ENCODE measurements at places on chromosomes 6 and 20.

- H3K4me1 ChIP-seq: no peaks in the 10 kb centered on the region
- DNase-seq: no peak
- H3K27me3 ChIP-seq: no peaks in the 10 kb centered on the region
- H3K36me3 ChIP-seq: peaks cover 5% of the 10 kb centered on the region
- no peak overlapping the region for H3K27ac ChIP-seq
These were observed 10.9 kb downstream of the FYN start for GRCh38 chr6:111862314-111862713.

DNA sequence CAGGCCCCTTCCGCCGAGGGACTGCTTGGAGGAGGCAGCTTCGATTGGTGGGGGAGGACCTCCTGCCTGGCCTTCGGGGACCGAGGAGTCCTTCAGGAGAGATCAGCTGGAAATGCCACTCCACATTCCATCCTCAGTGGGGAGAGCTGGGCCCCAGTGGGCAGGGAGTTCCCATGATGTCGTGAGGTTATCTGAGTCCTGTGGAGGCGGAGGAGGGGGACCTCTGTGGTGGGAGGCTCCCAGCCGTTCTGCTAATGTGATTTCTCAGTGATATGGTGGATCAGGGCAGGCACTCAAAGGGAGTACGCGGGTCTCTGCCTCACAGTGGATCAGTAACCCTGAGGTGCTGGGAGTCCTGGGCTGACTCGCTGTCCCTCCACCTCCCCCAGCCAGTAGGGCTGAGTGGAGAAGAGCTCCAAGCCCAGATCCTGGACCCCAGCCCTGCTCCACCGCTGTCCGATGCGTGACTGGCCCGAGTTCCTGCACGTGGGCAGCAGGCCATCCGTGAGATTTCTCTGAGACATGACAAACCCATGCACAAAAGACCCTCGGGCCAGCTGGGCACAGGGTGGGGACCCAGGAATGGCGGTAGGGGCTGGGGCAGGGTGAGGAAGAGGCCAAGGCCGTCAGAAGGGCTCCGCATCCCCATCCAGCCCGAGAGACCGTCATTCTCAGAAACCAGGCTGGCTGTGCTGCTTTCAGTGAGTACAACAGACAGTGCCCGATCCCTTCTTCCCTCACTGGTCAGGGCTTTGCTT lies 195.8 kb downstream of the TAF4 start:
- H3K4me3 ChIP-seq: no peak overlapping the region
- no peaks in the 10 kb centered on the region for H3K4me1 ChIP-seq
- no peak for DNase-seq
- H3K27me3 ChIP-seq: no peaks in the 10 kb centered on the region
- no peaks in the 10 kb centered on the region for H3K36me3 ChIP-seq

GRCh38 chr6:123681957-123682462 lies 45.3 kb upstream of the TRDN start:
- H3K36me3 ChIP-seq: no peaks in the 10 kb centered on the region
- H3K27me3 ChIP-seq: peaks cover 89% of the 10 kb centered on the region
- H3K4me3 ChIP-seq: no peak overlapping the region
- no peak overlapping the region for H3K27ac ChIP-seq

- no peak for DNase-seq
- no peaks in the 10 kb centered on the region for H3K36me3 ChIP-seq
- H3K4me1 ChIP-seq: peaks cover 7% of the 10 kb centered on the region
These were observed 4.0 kb downstream of the LY6G6F start for GRCh38 chr6:31710523-31711219.

DNA sequence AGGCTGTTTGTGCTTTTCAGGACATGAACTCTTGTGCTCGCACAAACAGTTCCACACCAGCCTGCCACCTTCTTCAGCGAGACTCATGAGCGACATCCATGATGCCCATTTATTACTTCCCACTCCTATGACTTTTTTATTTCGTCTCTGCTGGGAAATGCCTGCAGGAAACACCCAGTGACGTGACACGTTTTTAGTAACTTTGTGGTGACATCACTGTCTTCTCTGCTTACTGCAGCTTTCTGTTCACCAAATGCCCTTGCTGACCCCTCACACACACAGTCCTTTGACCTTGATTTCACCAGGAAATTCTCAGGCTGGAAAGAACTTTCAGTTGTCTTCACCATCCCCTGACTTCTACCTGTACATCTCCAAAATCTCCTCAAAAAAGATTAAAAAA lies 8.9 kb downstream of the TRIM40 start:
- H3K4me3 ChIP-seq: no peak overlapping the region
- no peak overlapping the region for H3K27ac ChIP-seq
- no peak for DNase-seq
- H3K27me3 ChIP-seq: peaks cover 46% of the 10 kb centered on the region
- H3K4me1 ChIP-seq: no peaks in the 10 kb centered on the region
- no peaks in the 10 kb centered on the region for H3K36me3 ChIP-seq

DNA sequence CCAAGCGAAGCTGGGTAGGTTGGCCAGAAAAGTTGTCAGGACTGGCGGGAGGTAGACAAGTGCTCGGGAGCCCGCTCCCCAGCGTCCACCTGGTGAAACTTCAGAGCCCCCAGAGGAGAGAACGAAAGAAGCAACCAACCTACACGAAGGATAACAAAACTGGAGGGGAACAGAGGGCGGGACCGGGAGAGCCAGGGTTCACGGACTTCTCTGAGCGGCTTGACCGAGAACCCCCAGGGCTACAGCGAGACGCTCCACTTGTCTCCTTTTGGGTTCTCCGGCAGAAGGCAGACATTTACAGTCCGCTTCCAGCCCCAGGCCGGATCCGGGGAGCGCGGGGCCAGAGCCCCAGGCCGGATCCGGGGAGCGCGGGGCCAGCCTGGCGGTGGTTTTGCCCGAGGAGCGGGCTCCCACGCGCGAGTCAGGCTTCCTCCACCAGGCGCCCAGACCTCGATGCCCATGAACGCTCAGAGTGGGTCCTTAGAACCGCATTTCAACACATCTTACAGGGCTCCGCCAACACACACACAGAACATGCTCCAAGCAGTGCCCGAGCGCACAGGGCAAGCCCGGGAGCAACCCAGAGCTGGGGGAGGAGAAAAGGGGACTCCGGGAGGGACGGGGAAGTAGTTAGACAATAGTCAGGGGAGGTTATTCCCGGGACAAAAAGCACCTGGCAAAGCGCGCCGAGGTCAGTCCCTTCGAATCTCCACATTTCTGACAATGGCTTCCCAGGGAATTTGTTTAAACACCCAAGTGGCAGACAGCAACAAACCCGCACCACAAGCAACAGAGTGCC lies 1.1 kb downstream of the PTPRK start:
- H3K27me3 ChIP-seq: no peaks in the 10 kb centered on the region
- peak; percentile 68 for DNase-seq
- no peaks in the 10 kb centered on the region for H3K36me3 ChIP-seq
- H3K27ac ChIP-seq: peak overlapping the region; percentile 97

DNA sequence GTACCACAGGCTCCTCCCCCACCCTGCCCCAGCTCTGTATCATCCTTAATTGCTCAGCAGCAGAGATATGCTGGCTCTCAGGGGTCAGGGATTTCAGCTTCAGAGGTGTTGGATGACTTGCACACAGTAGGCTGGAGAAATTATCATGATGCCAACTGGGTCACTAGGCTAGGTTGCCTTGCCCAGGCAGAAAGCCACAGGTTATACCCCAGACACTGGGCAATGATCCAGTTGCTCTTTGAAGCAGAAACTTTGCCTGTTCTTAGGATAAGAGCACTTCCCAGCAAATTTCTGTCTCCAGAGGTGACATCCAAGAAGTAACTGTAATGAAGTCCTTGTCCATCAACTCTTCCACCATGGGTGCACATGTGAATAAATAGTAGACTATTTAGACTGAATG lies 38.3 kb upstream of the SCML4 start:
- no peak for DNase-seq
- no peak overlapping the region for H3K4me3 ChIP-seq
- peaks cover 16% of the 10 kb centered on the region for H3K36me3 ChIP-seq
- H3K27ac ChIP-seq: no peak overlapping the region

- peak; percentile 64 for DNase-seq
- H3K27me3 ChIP-seq: no peaks in the 10 kb centered on the region
- no peaks in the 10 kb centered on the region for H3K36me3 ChIP-seq
- peak overlapping the region; percentile 76 for H3K4me3 ChIP-seq
- H3K4me1 ChIP-seq: peaks cover 33% of the 10 kb centered on the region
These were observed 749 bp downstream of the FRK start for GRCh38 chr6:116059713-116060571.

GRCh38 chr20:45975686-45976085 lies 3.7 kb upstream of the ZNF335 start:
- peaks cover 8% of the 10 kb centered on the region for H3K36me3 ChIP-seq
- H3K27me3 ChIP-seq: no peaks in the 10 kb centered on the region
- no peak for DNase-seq
- no peak overlapping the region for H3K27ac ChIP-seq

- no peaks in the 10 kb centered on the region for H3K36me3 ChIP-seq
- no peaks in the 10 kb centered on the region for H3K4me1 ChIP-seq
- H3K27me3 ChIP-seq: peaks cover 9% of the 10 kb centered on the region
- DNase-seq: no peak
These were observed 106.7 kb downstream of the ADGRB3 start for GRCh38 chr6:68741501-68742386.

- DNase-seq: no peak
- H3K27me3 ChIP-seq: no peaks in the 10 kb centered on the region
These were observed 450.1 kb downstream of the GJA1 start for GRCh38 chr6:121885399-121886152.

DNA sequence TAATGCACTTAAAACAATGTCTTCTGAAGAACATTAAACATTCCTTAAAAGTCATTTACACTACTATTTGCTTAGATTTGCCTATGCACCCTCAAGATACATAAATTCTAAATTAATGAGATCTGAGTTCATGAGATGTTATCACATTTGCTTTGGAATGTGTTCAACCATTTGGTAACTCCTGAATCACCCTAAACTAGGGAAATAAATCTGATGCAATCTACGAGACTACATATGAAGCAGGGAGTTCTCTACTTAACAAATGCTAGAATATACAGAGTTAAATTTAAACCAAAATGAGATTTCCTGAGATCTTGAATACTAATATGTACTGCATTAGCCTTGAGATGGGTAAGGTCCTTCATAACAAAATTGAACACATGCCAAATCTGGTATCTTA lies 170.1 kb downstream of the CLIC5 start:
- no peak overlapping the region for H3K27ac ChIP-seq
- no peaks in the 10 kb centered on the region for H3K27me3 ChIP-seq
- no peaks in the 10 kb centered on the region for H3K36me3 ChIP-seq

DNA sequence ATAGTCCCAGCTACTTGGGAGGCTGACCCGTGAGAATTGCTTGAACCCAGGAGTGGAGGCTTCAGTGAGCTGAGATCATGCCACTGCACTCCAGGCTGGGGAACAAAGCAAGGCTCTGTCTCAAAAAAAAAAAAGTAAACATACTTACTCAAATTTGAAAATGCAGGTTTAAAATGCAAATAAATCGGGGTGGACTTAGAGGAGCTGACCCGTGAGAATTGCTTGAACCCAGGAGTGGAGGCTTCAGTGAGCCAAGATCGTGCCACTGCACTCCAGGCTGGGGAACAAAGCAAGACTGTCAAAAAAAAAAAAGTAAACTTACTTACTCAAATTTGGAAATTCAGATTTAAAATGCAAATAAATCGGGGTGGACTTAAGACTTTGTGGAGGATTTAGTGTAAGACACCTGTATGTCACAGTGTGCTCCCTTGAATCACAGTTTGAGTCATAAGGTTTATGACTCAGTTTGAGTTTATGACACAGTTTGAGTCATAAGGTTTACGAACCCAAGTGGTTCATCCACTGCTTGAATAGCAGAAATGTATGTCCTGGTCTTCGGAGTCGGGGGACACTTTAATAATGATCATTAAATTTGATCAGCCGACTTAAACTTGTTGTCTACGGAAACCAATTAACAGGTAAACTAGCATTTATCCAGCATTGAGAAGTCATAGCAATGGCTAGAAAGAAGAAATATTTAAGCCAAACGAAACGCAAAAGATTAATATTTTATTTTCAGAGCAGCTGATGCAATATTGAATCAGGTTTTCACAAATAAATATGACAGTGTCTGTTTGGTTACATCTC lies 6.8 kb upstream of the MRPS10 start:
- H3K4me3 ChIP-seq: peak overlapping the region; percentile 73
- peak overlapping the region; percentile 92 for H3K27ac ChIP-seq
- DNase-seq: peak; percentile 93
- peaks cover 44% of the 10 kb centered on the region for H3K4me1 ChIP-seq
- no peaks in the 10 kb centered on the region for H3K27me3 ChIP-seq
- H3K36me3 ChIP-seq: peaks cover 24% of the 10 kb centered on the region

DNA sequence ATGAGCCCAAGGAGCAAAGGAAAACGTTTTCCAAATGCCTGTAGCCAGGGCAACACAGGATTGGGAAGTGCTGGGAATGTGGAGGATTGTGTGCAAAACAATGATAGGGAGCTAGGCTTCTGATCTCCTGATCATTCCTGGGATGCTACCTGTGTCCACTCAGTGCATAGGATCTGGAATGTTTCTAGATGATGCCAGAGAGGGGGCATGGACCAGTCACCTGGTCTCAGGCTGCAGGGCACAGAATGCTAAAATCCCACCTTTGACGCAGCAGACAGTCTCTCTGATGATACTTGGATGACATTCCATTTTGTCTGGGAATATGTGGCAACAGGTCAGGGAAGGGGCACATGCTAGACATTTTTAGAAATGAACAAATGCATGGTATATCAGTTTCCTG lies 128.9 kb downstream of the CLIC5 start:
- peaks cover 26% of the 10 kb centered on the region for H3K27me3 ChIP-seq
- H3K4me1 ChIP-seq: no peaks in the 10 kb centered on the region
- H3K4me3 ChIP-seq: no peak overlapping the region
- H3K27ac ChIP-seq: no peak overlapping the region
- no peak for DNase-seq

Measured in MCF 10A (cell line).